Left renal pelvis (tissue), 4 donors: ENCODE measurements at places on chromosomes 4 and X.

GRCh38 chr4:81471588-81472280, at the start of gene RASGEF1B:
Gene RASGEF1B, minus strand, starts transcription at chr4:81471907. Its CDS starts 12,399 bp downstream, at chr4:81459508.
- peak; percentile 62 for DNase-seq

GRCh38 chrX:10030570-10030969, 63.4 kb downstream of the CLDN34 start:
- no peak for DNase-seq

DNA sequence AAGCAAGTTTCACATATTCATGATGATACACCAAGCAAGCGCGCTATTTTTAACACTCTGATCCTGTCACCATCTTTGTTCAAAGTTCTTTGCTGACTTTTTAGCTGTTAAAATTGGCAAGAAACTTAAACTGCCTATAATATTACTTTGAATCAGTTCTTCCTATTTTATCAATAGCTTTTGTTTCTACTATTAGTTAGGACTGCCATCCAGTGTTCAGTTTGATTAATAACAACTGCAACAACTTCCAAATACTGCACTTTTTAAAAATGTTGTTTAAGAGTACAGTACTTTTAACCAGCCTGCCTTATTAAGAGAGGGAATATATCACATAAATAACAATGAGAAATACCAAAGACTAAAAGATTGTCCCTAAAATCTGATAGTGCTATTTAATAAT, 614.3 kb downstream of the FAM133A start:
- DNase-seq: no peak

- no peak for DNase-seq
Measured at GRCh38 chr4:104188301-104188700, 306.4 kb downstream of the CXXC4 start.

- no peak for DNase-seq
Measured at GRCh38 chr4:150591406-150591805, 9.5 kb downstream of the MAB21L2 start.

- no peak for DNase-seq
Measured at GRCh38 chr4:146170149-146170548, 5.4 kb upstream of the LSM6 start.

DNA sequence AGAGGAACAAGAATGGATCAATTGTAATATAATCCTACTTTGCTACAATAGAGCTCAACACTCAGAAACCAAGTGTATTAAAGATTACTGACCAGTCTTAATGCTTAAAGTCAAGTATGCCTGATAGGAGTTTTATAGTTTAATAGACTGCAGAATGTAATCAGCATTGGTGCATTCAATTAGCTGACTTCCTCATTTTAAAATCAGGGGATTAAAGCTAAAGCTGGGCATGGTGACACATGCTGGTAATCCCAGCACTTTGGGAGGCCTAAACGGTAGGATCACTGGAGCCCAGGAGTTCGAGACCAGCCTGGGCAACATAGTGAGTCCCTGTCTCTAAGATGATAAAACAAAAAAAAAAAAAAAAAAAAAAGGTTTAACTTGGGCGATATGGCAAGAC, 10.8 kb downstream of the HNRNPDL start:
- DNase-seq: no peak

DNA sequence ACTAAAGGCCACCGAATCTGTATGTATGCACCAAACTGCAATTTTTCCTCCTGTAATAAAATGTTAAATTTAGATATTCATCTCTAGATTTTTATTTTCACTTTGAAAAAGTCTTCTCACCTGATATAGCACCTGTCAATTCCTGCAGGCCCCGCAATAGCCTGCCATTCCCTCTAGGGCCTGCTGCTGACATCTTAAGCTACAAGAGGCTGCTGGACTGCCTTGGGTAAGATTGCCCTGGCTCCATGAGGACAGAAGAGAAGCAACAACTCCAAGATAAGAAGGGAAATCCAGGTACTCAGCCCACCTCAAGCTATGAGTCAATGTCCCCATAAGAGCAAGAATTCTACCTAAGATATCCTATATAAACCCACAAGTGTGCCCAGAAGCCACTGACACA, 230.2 kb upstream of the AGTR2 start:
- DNase-seq: no peak

GRCh38 chrX:16222151-16222550, 54.9 kb downstream of the MAGEB17 start:
- DNase-seq: no peak

GRCh38 chr4:40055511-40055862, 1.2 kb upstream of the N4BP2 start:
- peak; percentile 12 for DNase-seq

- no peak for DNase-seq
Measured at GRCh38 chr4:148211533-148211932, 230.7 kb downstream of the NR3C2 start.

DNA sequence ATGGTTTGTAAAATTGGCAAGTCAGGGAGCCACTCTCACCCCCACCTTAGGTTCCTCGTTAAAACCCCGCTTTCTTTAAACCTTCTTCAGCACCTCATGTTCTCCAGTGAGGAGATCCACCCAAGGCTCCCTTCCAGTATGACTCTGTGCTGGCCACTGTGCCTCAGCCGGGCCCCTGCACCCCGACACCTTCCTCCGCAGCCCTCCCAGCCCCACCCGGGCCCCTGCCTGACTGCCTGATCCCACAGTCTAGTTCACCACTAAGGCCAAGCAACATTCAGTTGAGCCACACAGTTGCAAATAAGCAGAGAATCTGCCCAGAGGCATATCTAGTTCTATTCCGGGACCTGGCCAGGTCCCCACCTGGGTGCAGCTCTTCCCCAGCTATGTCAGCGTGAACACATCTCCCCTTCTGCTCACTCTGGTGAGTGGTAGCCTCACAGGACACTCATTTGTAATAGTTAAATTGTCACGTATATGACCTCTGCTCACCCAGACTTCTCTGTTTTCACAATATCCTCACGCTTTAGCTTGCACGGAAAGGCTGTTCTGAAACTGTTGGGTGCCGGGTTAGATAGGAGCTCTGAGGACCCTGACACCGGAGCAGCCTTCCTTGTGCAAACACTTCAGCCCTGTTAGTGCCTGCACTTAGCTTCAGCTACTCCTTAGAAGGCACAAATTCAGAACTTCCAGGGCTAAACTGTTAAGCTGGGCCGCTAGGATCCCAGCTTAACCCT, 146.8 kb downstream of the DCTD start:
- DNase-seq: no peak

DNA sequence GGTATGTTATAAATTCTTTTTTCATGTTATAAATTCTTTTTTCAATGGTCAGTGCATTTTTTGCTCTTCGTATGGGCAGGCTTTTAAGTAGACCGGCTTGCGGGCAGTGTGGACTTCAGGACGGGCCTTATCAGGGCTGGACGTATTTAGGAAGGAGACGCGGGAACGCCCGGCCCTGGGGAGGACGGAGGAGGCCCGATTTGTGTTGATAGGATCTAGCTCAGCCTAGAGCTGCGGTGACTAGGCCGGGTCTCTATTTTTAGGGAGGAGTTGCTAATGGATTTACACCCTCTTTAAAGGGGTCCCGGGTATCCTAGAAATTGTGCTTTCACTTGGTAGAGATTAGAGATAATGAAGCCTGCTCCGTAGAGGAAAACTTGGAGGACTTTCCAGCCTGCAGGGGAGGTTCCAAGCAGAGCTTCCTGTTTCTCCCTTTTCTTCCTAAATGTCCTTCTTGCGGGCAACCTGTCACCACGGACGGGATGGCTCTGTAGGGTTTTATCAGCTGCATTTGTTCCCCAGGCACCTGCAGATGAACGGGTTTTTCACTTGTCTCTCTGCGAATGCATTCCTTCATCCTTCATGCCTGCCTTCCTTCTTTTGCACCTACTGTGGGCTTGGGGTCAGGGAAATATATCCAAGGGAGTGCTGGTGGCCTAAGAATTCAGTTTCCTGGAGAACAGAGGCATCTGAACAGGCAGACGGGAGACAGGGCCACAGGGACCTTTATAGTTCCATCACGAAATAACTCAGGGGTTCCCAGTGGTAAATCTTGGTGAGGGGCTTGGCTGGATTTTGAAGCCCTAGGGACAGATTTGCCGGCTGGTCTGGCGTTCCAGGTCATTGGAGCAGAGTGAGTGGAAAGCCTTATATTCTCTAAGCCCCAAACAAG, 1.4 kb downstream of the CD99 start:
- DNase-seq: no peak

DNA sequence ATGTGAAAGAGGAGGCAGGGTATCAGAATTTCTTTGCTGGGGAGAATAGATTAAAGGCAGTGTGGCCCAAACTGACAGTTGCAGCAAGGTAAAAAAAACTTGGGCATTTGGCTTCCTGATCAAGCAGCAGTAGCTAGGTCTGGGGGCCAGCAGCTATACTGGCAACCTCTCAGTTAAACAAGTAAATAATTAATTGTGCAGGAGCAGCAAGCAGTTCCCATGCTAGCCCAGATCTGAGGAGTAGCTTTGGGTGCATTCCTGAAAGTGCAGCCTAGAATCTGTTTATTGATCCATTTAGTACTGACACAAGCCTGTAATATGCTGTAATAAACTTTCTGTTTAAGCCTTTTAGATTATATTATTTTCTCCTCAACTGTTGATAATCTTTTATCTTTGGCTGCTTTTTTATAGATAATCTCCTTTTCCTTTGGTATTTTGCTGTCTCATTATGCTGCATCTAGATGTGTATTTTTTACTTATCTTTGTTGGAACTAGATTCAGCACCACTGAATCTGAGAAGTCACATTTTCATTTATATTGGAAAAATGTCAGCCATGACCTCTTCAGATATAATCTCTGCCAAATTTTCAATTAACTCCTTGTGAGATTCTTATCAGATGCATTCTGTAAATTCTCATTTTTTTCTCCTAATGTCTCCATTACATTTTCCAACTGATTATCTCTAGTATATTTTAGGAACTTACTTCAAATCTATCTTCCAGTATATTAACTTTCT, 276.3 kb downstream of the STPG2 start:
- DNase-seq: no peak

- no peak for DNase-seq
Measured at GRCh38 chrX:32395878-32396277, 815.5 kb downstream of the DMD start.

GRCh38 chr4:120466429-120466828, 399.8 kb upstream of the MAD2L1 start:
- no peak for DNase-seq

DNA sequence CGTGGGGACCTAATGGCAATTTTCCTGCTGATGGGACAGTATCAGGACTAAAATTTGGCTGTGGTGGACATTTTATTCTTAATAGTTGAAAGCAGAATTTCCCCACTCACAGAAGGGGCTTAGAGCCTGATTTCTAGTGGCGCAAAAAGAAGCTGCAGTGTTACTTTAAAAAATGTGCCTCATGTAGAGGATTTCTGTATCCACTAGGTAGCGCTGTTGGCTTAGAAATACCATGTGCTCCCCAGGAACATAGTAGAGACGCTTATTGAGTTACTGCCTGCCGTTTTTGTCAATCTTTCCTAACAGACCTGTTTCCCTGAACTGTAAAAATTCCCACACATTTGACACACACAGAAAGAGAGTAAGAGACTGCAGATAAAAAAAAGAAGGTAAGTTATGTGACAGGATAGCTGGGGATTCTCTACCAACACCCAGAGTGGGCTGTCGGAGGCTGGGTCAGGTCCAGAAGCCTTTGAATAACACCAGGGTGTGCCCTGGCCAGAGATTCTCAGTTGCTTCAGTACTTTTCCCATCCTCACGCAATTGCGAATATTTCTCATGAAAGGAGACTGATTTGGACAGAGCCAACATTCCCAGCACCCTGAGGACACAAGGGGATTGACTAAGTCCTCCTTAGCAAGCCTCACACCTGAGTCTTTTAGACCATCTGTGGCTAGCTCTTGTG, 88.4 kb downstream of the ZXDA start:
- DNase-seq: peak; percentile 2

- no peak for DNase-seq
Measured at GRCh38 chrX:154412468-154412867, 1.1 kb downstream of the TAFAZZIN start.

GRCh38 chrX:33142331-33142730, 69.0 kb downstream of the DMD start:
- no peak for DNase-seq

DNA sequence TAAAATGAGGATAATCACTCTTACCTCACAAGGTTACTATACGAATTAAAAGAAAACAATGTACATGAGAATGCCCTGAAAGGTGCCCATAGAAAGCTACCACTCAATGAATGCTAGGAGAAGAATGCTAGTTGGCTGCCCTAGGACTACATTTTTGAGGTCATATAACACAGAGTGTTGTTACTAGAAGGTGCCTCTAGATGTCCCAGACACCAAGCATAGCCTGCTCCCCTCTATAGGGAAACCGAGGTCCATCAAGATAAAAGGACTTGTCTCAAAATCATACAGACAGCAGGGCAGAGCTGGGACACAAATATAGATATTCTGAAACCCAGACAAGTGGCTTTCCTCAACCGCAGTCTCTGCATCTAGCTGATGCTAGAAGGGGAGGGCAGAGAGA, 147.0 kb upstream of the ARHGEF9 start:
- DNase-seq: no peak

DNA sequence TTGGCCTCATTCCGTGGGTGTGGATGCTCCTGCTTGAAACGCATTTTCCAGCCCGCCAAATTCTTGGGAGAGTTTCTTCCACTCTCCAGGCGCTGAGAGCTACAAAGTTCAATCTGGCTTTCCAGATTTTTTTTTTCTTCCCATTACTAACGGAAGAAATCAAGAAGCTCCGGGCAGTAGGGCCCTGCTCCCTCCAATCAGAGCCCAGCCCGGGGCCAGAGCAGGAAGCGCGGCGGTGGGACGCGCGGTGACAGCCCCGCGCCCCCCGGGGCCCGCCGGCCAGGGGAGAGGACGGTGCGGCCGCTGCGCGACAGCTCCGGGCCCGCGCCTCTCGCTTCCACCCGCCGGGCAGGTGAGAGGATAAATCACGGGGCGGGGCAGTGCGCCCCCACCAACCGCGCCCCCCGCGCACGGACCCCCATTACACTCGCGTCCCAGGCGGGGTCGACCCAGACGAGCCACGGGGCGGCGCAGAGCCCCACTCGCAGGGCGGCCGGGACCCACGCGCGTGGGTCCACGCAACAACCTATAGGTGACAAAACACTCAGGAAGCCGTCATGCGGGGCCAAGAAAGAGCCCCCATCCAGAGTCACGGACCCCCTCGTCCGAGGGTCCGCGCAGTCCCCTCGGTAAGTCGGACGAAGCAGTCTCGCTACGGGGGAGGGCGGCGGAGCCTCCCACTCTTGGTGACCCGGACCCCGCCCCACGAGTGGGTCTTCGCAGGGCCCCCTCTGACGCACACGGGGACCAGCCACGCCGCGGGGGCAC, 868 bp downstream of the AFAP1 start:
- DNase-seq: no peak

- DNase-seq: no peak
Measured at GRCh38 chr4:16082041-16082425, 1.8 kb downstream of the PROM1 start.

DNA sequence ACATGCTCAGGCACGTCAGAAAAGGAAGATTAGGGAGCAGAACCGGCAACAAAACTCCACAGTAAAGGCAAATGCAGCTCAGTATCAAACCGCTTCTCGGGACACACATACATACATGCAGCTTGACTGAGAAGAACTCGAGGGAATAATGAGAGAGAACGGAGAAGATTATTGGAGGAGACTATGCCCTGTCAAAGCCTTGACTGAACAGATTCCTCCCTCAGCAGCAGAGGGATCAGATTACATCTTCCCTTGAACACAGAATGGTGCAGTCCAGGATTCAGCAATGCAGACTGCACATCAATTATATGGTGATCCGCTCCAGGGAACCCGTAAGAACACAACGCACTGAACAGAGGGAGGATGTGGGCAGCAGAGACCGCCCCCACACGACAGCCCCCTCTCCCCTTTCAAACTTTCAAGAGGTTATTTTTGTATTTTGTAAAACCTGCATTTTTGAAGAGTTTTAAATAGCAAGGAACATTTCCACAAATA, 183.2 kb downstream of the FBXW7 start:
- peak; percentile 84 for DNase-seq

GRCh38 chr4:107452717-107453630, 267.1 kb downstream of the PAPSS1 start:
- no peak for DNase-seq
